Adrenal gland (tissue), 19 donors: ENCODE measurements at places on chromosomes 13 and 19. TPM values are rescaled to one million over a fixed set of nuclear protein-coding genes. Genes with fewer than 3 reads are reported as not detected.

CDX2 gene
- not detected for total RNA-seq

ACER1 gene
- not detected for total RNA-seq

GRCh38 chr13:97266772-97267417, 44.8 kb downstream of the MBNL2 start:
- H3K36me3 ChIP-seq, result peaks cover 17% of the 10 kb centered on the region
- peaks cover 78% of the 10 kb centered on the region for H3K4me1 ChIP-seq
- H3K27me3 ChIP-seq, result no peaks in the 10 kb centered on the region
- H3K4me3 ChIP-seq, result no peak overlapping the region

- no peak overlapping the region for H3K4me3 ChIP-seq
- peak; percentile 60 for DNase-seq
- no peaks in the 10 kb centered on the region for H3K27me3 ChIP-seq
- no peaks in the 10 kb centered on the region for H3K36me3 ChIP-seq
- H3K27ac ChIP-seq, result peak overlapping the region; percentile 33
Measured at GRCh38 chr19:35211545-35212230, 16.9 kb downstream of the FAM187B start.

DNA sequence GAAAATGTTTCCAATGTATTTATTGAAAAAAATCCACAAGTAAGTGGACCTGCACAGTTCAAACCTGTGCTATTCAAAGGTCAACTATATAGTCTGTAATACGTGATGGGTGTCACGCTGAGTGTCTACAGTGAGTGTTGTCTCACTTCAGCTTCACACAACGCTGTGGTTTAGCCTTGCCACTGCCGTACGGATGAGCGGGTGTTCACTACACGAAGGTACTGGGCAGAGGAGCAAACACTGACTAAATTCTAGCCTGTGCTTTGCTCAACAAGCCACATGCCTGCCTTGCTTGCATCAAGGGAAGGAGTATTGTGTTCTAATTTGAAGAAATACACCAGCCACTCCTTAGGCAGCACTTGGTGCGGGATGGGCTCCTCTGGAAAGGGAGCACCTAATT, 3.4 kb upstream of the FFAR3 start:
- H3K4me1 ChIP-seq, result no peaks in the 10 kb centered on the region
- H3K36me3 ChIP-seq, result no peaks in the 10 kb centered on the region
- no peak overlapping the region for H3K4me3 ChIP-seq
- no peak for DNase-seq
- H3K27ac ChIP-seq, result no peak overlapping the region

- H3K36me3 ChIP-seq, result no peaks in the 10 kb centered on the region
- H3K27me3 ChIP-seq, result no peaks in the 10 kb centered on the region
- no peak overlapping the region for H3K27ac ChIP-seq
- no peak overlapping the region for H3K4me3 ChIP-seq
Measured at GRCh38 chr19:19559931-19560330, 21.9 kb downstream of the CILP2 start.

DNA sequence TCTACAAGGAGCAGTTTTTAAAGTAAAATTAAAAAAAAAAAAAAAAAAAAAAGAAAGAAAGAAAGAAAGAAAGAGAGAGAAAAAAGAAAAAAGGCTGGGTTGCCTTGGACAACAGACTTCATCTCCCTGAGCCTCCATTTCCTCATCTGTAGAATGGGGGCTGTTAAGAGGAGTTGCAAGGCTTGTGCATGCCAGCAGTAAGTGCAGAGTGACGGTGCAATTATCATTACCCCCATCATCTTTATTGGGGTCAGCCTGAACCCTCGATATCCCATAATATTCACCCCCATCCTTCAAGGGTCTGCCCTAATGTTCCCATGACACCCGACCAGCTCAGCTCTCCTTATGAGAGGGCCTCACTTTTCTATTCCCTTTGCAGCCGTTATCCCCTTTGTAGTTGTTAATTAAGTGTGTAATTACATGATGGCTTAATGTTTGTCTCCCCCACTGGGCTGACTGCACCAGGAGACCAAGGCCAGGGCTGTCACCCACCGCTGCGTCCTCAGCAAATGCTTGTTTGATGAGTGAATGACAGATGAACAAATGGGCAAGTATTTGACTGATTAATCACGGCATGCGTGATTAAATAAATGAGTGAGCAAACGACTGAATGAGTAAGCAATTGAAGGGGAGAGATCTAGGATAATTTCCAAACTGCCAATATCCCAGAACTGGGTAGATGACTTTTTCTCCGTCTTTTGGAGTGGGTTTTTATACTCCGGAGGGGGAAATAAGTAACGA, 10.1 kb downstream of the FOSB start:
- no peak for DNase-seq
- H3K4me3 ChIP-seq, result no peak overlapping the region
- no peaks in the 10 kb centered on the region for H3K4me1 ChIP-seq
- H3K36me3 ChIP-seq, result no peaks in the 10 kb centered on the region
- peaks cover 5% of the 10 kb centered on the region for H3K27me3 ChIP-seq

DNA sequence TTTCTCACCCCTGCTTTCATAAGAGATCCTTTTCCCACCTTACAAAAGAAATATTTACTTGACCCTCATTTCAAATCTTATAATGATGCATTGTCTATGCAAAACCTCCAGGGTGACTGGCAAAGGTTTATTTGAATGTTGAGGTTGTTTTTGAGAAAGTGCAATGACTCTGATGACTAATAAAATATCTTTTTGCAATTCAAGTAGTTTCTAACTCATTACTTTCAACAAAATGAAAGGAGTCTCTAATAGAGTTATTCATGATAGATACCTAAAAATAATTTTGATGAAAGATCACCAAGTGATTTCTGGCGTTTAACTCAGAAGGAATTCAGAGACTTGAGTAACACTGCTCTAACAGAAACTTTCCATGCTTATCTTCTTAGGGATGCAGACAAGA, 144.2 kb downstream of the FOXO1 start:
- H3K4me3 ChIP-seq, result no peak overlapping the region
- H3K27me3 ChIP-seq, result no peaks in the 10 kb centered on the region
- no peak overlapping the region for H3K27ac ChIP-seq
- peaks cover 3% of the 10 kb centered on the region for H3K4me1 ChIP-seq

DNA sequence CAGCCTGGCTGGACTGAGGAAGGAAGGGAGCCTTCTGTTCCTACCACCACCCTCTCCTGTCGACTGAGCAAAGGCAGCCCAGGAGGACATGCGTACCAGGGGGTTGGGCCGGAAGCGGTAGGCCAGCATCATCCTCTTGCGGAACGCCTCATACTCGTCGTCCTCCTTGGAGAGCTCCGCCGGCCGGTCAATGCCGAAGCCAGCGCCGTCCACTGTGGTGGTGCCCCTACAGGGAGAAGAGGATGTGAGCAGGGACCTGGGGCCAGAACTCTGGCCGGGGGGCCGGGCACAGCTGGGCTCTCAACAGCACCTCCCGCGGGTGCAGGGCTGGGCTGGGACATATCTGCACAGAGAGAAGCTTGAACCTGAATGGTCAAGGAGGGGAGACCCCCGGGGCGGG, 3.8 kb upstream of the TM6SF2 start:
- no peaks in the 10 kb centered on the region for H3K27me3 ChIP-seq
- H3K36me3 ChIP-seq, result peaks cover 65% of the 10 kb centered on the region
- no peak overlapping the region for H3K27ac ChIP-seq
- H3K4me1 ChIP-seq, result no peaks in the 10 kb centered on the region

- no peaks in the 10 kb centered on the region for H3K27me3 ChIP-seq
- DNase-seq, result peak; percentile 89
- peak within 1 kb of the TSS; percentile 92 for H3K27ac ChIP-seq
- no peaks in the 10 kb centered on the region for H3K36me3 ChIP-seq
- H3K4me3 ChIP-seq, result peak within 1 kb of the TSS; percentile 69
- peaks cover 3% of the 10 kb centered on the region for H3K4me1 ChIP-seq
Measured at GRCh38 chr19:11887611-11888531, at the start of gene ZNF69. Gene ZNF69 (plus strand): TSS chr19:11887782. CDS start chr19:11887924, 142 bp downstream.

CIRBP gene
- 976 TPM for total RNA-seq

- H3K4me3 ChIP-seq, result no peak overlapping the region
- H3K27me3 ChIP-seq, result no peaks in the 10 kb centered on the region
- H3K36me3 ChIP-seq, result no peaks in the 10 kb centered on the region
- H3K27ac ChIP-seq, result no peak overlapping the region
Measured at GRCh38 chr13:43528992-43529391, 257.8 kb downstream of the ENOX1 start.

MUC16 gene
- not detected for total RNA-seq

GRCh38 chr19:53007606-53008005, 6.1 kb upstream of the ERVV-1 start:
- H3K27me3 ChIP-seq, result no peaks in the 10 kb centered on the region
- no peak overlapping the region for H3K27ac ChIP-seq
- no peaks in the 10 kb centered on the region for H3K36me3 ChIP-seq
- DNase-seq, result no peak
- no peaks in the 10 kb centered on the region for H3K4me1 ChIP-seq
- no peak overlapping the region for H3K4me3 ChIP-seq

DNA sequence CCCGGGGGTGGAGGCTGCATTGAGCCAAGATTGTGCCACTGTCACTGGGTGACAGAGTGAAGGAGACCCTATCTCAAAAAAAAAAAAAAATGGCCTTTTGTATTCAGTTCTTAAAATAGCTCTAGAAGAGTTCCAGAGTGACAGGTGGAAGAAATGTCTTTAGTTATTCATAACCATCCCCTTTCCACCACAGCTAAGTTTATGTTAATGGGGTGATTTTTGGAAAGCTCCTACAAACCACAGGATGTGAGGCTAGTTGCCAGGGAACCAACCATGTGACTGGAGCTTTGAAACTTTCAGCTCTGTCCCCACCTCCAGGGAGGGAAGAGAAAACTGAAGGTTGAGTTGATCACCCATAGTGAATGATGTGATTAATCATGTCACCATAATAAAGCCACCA, 6.9 kb downstream of the ZNF490 start:
- no peaks in the 10 kb centered on the region for H3K36me3 ChIP-seq
- no peaks in the 10 kb centered on the region for H3K27me3 ChIP-seq

- no peak for DNase-seq
- peak overlapping the region; percentile 100 for H3K27ac ChIP-seq
- no peaks in the 10 kb centered on the region for H3K27me3 ChIP-seq
- peaks cover 44% of the 10 kb centered on the region for H3K4me1 ChIP-seq
- H3K4me3 ChIP-seq, result peak overlapping the region; percentile 69
- H3K36me3 ChIP-seq, result no peaks in the 10 kb centered on the region
Measured at GRCh38 chr19:47514151-47514868, 553 bp downstream of the NAPA start.

DNA sequence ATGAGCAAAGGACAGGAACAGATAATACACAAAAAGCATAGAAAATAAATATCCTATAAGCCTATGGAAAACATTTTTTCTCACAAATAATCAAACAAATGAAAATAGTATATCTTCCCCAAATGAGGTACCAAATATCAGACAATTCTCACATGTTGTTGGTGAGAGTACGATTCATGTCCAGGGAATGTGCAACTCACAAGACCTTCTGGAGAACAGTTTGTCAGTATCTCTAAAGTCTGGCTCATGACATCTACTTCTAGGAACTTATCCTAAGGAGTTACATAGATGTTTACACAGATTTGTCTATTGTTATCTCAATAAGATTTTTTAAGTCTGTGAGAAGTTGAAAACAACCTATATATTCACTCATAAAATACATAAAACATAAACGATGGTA, 80.3 kb upstream of the ARHGEF7 start:
- H3K36me3 ChIP-seq, result no peaks in the 10 kb centered on the region
- no peak overlapping the region for H3K27ac ChIP-seq
- no peak overlapping the region for H3K4me3 ChIP-seq

CBARP gene
- 1.8 TPM for total RNA-seq

CNMD gene
- not detected for total RNA-seq

GRCh38 chr19:46206176-46206575, 23.4 kb upstream of the IGFL1 start:
- H3K27ac ChIP-seq, result no peak overlapping the region
- peaks cover under 1% of the 10 kb centered on the region for H3K4me1 ChIP-seq
- no peak overlapping the region for H3K4me3 ChIP-seq
- peak; percentile 40 for DNase-seq
- no peaks in the 10 kb centered on the region for H3K27me3 ChIP-seq

DNA sequence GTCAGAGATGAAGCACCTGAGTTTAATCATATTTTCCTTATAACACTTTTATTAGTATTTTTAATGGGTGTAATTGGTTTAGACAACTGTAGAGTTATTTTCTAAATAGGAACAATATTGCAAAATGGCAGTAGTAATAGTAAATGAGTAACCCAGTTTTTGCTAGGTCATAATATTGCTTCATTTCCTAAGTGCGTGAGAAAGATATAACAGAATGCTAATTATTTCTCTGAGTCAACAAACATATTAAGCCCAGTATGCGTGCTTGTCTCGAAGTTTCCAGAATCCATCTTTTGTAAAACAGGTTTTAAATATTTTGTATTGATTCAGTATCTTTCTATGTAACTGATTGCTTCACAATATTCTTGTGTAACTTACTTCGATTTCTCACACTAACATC, 315.3 kb downstream of the MYO16 start:
- H3K4me1 ChIP-seq, result no peaks in the 10 kb centered on the region
- no peak overlapping the region for H3K4me3 ChIP-seq
- no peak overlapping the region for H3K27ac ChIP-seq
- no peaks in the 10 kb centered on the region for H3K27me3 ChIP-seq
- no peaks in the 10 kb centered on the region for H3K36me3 ChIP-seq

- peaks cover 61% of the 10 kb centered on the region for H3K4me1 ChIP-seq
- no peak overlapping the region for H3K4me3 ChIP-seq
- peak overlapping the region; percentile 74 for H3K27ac ChIP-seq
- no peaks in the 10 kb centered on the region for H3K36me3 ChIP-seq
- peak; percentile 73 for DNase-seq
- no peaks in the 10 kb centered on the region for H3K27me3 ChIP-seq
Measured at GRCh38 chr19:48716562-48717291, 2.8 kb downstream of the MAMSTR start.

GRCh38 chr19:2329149-2329478, 630 bp downstream of the SPPL2B start:
- H3K27ac ChIP-seq, result no peak overlapping the region
- peak overlapping the region; percentile 55 for H3K4me3 ChIP-seq
- no peaks in the 10 kb centered on the region for H3K27me3 ChIP-seq
- peaks cover 17% of the 10 kb centered on the region for H3K4me1 ChIP-seq
- H3K36me3 ChIP-seq, result no peaks in the 10 kb centered on the region
- DNase-seq, result no peak
